ENCODE measurements at places on chromosomes 3 and 15. TPM values are rescaled to one million over a fixed set of nuclear protein-coding genes. Genes with fewer than 3 reads are reported as not detected.

Gene ANKUB1
- total RNA-seq: not detected

DNA sequence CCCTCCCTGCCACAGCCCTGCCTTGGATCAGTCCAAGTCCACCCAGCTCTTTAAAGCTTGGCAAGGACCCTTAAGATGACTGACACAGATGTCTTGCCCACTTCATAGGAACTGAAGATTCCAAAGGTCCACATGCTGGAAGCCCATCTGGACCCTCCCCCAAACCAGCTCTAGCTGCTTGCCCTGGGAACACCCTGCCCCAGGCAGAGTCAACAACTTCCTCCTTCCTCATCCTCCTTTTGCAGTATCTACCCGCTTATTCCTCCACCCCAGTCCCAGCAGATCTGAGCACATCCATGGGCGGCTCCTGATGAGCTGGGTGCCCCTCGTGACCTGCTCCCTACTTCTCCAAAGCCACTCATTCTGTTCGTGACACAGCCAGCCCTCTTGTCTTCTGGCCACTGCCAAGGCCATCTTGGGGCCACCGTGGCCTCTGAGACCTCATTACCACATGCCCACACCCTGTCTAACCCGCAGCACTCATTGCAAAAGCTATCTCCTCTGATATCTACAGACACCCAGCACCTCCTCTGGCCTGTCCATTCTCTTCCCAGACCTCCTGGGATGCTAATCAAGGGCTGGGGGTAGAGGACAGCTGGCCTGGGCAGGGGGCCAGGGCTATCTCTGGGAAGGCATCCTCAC lies 2.0 kb upstream of the PFKFB4 start:
- H3K4me3 ChIP-seq: no peak overlapping the region
- H3K27ac ChIP-seq: no peak overlapping the region
- no peak for DNase-seq
- H3K4me1 ChIP-seq: peaks cover 15% of the 10 kb centered on the region

- H3K27me3 ChIP-seq: no peaks in the 10 kb centered on the region
- H3K36me3 ChIP-seq: no peaks in the 10 kb centered on the region
- DNase-seq: peak; percentile 60
- no peak overlapping the region for H3K4me3 ChIP-seq
Measured at GRCh38 chr15:63089260-63090043, 32.2 kb upstream of the LACTB start.

DNA sequence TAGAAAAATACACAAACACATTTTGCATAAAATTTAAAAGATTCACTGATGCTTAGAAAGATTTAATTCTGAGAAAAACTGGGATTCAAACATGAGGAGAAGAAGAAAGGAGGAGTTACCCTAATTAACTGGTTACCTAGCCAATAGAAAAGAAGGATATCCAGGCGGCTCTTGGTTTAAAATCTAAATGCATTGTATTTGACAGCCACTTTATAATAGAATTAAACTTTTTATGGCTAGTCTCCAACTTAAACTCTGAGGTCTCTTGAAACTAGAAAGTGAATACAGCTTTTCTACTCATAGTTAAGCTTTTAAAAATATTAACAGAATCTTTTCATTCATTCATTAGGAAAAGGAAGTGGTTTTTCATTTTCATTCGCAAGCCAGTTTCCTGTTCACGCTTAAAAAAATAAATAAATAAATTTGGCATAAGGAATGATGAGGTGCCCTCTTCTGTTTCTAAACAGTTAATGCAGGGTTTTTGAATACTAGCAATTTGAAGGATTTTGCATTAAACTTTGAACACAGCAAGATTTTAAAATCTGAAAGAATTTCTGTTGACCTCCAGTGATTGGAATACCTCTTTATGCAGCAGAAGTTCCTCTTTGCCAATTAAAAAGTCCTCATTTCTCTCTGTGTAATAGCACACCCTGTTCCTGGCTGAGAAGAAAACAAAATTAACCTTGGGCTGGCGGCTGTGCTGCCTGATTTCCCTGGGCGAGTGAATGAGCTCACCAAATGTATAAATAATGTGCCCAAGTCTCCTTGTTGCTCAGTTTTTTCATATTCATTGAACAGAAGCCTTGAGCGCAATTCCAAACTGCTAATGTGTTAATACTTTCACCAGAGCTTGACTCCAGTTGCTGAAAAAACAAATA lies 105.1 kb downstream of the ZMAT3 start:
- peak overlapping the region; percentile 35 for H3K27ac ChIP-seq
- peaks cover 16% of the 10 kb centered on the region for H3K4me1 ChIP-seq
- peak; percentile 72 for DNase-seq
- H3K4me3 ChIP-seq: peak overlapping the region; percentile 38
- no peaks in the 10 kb centered on the region for H3K36me3 ChIP-seq

- H3K4me3 ChIP-seq: no peak overlapping the region
- H3K36me3 ChIP-seq: no peaks in the 10 kb centered on the region
- H3K27me3 ChIP-seq: no peaks in the 10 kb centered on the region
- H3K4me1 ChIP-seq: no peaks in the 10 kb centered on the region
- no peak overlapping the region for H3K27ac ChIP-seq
Measured at GRCh38 chr15:91116113-91117067, 16.3 kb downstream of the SV2B start.

- no peaks in the 10 kb centered on the region for H3K4me1 ChIP-seq
- no peak overlapping the region for H3K27ac ChIP-seq
- H3K27me3 ChIP-seq: no peaks in the 10 kb centered on the region
Measured at GRCh38 chr3:1499694-1500093, 406.9 kb downstream of the CNTN6 start.

- H3K36me3 ChIP-seq: no peaks in the 10 kb centered on the region
- no peaks in the 10 kb centered on the region for H3K27me3 ChIP-seq
- no peak overlapping the region for H3K4me3 ChIP-seq
- H3K27ac ChIP-seq: no peak overlapping the region
Measured at GRCh38 chr3:100796556-100796955, 87.3 kb downstream of the TFG start.

GRCh38 chr15:38627689-38628277 lies 63.2 kb upstream of the RASGRP1 start:
- no peaks in the 10 kb centered on the region for H3K4me1 ChIP-seq
- peaks cover 10% of the 10 kb centered on the region for H3K27me3 ChIP-seq
- H3K27ac ChIP-seq: no peak overlapping the region

Gene CSTA
- total RNA-seq: not detected

Gene LRRC31
- not detected for total RNA-seq

DNA sequence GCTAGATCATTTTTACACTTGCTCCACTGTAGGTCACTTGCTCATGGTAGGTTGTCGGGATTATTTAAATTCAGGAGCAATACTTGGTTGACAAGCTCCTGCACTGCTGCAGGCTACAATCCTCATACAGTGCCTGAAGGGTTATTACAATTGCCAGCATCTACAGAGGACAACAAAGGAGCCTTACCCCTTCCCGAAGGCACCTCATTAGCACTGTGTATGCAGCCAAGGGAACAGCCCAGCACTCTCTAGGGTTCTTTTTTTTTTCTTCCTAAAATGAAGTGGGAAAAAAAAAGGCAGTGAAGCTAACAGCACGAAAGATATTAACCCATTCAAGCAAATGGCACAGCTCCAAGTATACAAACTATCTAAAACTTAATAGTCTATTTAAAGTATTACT lies 142.7 kb downstream of the ULK4 start:
- no peak overlapping the region for H3K27ac ChIP-seq
- DNase-seq: no peak
- H3K4me3 ChIP-seq: no peak overlapping the region
- no peaks in the 10 kb centered on the region for H3K4me1 ChIP-seq

- no peaks in the 10 kb centered on the region for H3K36me3 ChIP-seq
- H3K4me3 ChIP-seq: no peak overlapping the region
- H3K27me3 ChIP-seq: peaks cover 4% of the 10 kb centered on the region
- H3K4me1 ChIP-seq: no peaks in the 10 kb centered on the region
Measured at GRCh38 chr15:37771465-37771864, 163.0 kb upstream of the TMCO5A start.

Gene NFKBIZ
- 27.4 TPM for total RNA-seq

Gene CPNE9
- total RNA-seq: not detected

DNA sequence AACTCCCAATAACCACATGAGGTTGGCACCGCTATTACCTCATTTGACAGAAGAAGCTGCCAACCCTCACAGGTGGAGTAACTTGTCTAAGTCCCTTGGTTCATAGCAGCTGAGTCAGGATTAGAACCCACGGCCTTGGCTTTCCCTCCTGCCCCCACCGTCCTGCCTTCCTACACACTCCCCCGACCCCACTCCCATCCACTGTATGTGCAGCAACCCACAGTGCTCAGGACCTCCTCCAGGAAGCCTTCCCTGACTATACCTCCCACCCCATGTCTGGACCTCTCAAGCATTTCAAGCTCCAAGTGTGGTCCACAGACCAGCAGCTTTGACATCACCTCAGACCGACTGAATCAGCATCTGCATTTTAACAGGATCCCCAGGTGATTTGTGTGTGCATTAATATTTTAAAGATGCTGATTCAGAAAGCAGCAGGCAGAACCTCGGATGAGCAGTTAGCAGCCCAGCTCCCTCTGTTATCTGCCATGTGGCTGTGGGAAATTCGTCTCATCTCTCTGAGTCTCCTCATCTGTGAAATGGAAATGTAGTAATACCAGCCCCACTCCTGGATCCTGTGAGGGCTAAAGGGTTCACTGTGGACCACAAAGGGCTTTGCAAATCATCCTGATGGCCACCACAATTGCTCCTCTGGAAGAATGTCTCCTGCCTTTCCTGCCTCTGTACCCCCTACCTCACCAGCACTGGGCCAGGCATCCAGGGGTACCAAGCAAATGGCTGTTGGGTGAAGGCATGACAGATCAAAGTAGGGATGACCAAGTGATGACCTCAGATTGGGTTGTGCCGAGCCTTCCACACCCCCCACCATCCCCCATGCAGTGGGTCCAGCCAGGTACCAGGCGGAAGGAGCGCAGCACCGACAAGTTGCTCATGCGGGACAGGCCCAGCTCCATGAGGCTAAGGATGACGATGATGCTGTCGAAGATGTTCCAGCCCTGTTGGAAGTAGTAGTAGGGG lies 62.7 kb downstream of the SCN5A start:
- H3K4me3 ChIP-seq: no peak overlapping the region
- H3K27me3 ChIP-seq: no peaks in the 10 kb centered on the region
- H3K4me1 ChIP-seq: no peaks in the 10 kb centered on the region
- DNase-seq: no peak
- H3K36me3 ChIP-seq: no peaks in the 10 kb centered on the region
- H3K27ac ChIP-seq: no peak overlapping the region

DNA sequence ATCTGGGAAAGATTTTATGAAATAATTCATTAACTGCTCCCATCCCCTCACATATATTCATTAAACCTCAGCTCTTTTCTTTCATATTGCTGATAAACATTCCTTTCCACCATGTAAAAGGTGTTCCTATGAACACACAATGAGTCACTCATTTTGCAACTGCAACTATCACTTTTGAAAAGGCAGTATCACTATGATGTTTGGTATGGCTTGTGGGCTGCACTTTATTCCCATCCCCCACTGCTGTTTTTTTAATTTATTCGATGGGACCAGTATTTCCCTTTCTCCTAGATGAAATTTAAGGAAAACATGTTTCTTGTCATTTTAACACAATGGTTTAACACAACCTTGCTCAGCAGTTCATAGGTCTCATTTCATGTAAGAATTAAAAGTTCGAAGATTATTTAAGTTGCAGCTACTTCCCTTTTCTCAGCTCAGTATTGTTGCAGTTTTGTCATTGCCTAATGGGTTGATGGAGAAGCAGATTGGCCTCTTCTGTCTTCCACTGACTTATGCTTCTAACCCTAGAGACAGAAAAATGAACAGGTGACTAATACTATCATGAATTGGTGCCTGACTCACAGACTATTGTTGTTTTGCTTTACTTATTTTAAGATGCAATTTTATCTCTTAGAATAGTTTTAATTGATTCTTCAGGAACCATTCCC lies 280.3 kb downstream of the ZPLD1 start:
- H3K27ac ChIP-seq: no peak overlapping the region
- no peak for DNase-seq
- no peaks in the 10 kb centered on the region for H3K4me1 ChIP-seq
- H3K36me3 ChIP-seq: no peaks in the 10 kb centered on the region

- no peak overlapping the region for H3K4me3 ChIP-seq
- peaks cover 5% of the 10 kb centered on the region for H3K4me1 ChIP-seq
- no peak overlapping the region for H3K27ac ChIP-seq
- no peak for DNase-seq
Measured at GRCh38 chr3:35201211-35201610, 438.1 kb upstream of the ARPP21 start.

- H3K36me3 ChIP-seq: no peaks in the 10 kb centered on the region
- no peaks in the 10 kb centered on the region for H3K4me1 ChIP-seq
- no peak for DNase-seq
- no peak overlapping the region for H3K4me3 ChIP-seq
- no peak overlapping the region for H3K27ac ChIP-seq
- no peaks in the 10 kb centered on the region for H3K27me3 ChIP-seq
Measured at GRCh38 chr3:12916159-12916558, 74.8 kb upstream of the RPL32 start.

- H3K36me3 ChIP-seq: peaks cover 23% of the 10 kb centered on the region
- H3K4me3 ChIP-seq: peak overlapping the region; percentile 99
- H3K27ac ChIP-seq: peak overlapping the region; percentile 92
- DNase-seq: peak; percentile 9
- peaks cover 4% of the 10 kb centered on the region for H3K27me3 ChIP-seq
Measured at GRCh38 chr3:128053614-128054013, 1.4 kb downstream of the SEC61A1 start.

GRCh38 chr3:147672436-147672835 lies 263.3 kb downstream of the ZIC1 start:
- H3K4me3 ChIP-seq: no peak overlapping the region
- H3K36me3 ChIP-seq: no peaks in the 10 kb centered on the region
- DNase-seq: no peak
- no peaks in the 10 kb centered on the region for H3K4me1 ChIP-seq
- no peaks in the 10 kb centered on the region for H3K27me3 ChIP-seq

- no peak for DNase-seq
- H3K27ac ChIP-seq: no peak overlapping the region
- H3K4me1 ChIP-seq: no peaks in the 10 kb centered on the region
Measured at GRCh38 chr3:189389346-189389745, 217.6 kb downstream of the TPRG1 start.

DNA sequence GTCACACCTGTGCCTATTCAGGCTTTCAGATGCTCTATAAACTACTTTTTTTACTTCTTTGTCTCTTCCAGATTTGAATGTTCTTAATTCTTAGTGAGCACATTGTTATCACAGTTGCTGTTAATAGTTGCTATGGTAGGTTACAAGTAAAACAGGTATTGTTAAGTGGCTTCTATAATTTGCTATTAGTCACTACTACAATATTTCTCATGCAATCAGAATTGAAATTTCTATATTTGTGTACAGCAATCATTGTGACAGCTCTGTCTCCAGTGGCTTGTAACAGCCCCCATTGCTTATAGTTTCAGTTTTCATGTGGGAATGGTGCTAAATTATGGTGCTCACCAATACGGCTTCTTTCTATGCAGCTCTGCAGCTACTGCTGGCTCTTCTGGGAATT lies 318.4 kb upstream of the GOLIM4 start:
- no peaks in the 10 kb centered on the region for H3K27me3 ChIP-seq
- H3K4me3 ChIP-seq: no peak overlapping the region
- H3K36me3 ChIP-seq: no peaks in the 10 kb centered on the region

Measured in endothelial cell of umbilical vein (primary cell).